ENCODE measurements at places on chromosomes 13 and 19.

DNA sequence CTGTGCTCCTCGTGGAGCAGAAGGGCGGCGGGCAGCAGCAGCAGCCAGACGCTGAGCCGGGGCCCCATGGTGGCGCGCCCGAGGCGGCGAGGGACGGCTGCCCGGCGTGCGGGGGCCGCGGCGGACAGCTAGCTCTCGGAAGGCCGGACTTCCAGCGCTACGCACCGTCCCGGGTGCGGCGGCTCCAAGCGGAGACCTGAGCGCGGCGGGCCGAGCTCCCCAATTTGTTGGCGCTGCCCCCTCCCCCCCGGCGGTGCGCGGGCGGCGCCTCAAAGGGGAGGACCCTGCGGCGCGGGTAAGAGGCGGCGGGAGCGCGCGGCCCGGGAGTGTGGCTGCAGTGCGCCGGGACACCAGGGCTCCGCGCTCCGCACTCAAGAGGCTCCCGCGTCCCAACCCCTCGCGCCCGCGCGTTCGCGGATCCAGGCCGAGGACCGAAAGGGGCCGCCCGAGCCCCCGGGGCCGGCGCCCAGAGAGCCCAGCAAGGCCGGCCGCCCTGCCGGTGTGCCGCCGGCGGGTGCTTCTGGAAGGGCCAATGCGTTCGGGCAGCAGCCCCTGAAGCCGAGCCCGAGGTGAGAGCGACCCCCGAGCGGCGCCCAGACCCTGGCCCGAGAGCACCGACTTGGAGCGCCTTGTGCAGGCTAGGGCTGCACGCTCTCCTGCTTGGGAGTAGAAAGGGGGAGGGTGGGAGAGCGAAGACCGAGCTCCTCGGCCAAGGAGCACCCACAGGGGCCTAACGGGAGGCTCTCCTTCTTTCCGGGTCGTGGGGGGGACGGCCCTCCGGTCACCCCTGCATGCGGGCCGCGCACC is at the start of the genes COL4A1 and COL4A2:
TSS of gene COL4A1 (minus strand) at position 198 of the 807 bp plus-strand sequence. CDS start at position 68, 130 bp downstream.
TSS of gene COL4A2 (plus strand) at position 325 of the 807 bp plus-strand sequence. CDS start 620 bp downstream, outside the sequence.
- DNase-seq, result peak; percentile 61

- DNase-seq, result peak; percentile 78
Observed at GRCh38 chr13:110047496-110047895, 259.5 kb downstream of the COL4A1 start.

- no peak for DNase-seq
Observed at GRCh38 chr13:95540888-95541287, 11.6 kb upstream of the CLDN10 start.

GRCh38 chr13:26186995-26187394 is 35.1 kb downstream of the RNF6 start:
- no peak for DNase-seq

- DNase-seq, result no peak
Observed at GRCh38 chr13:31330236-31330635, 130.5 kb downstream of the B3GLCT start.

DNA sequence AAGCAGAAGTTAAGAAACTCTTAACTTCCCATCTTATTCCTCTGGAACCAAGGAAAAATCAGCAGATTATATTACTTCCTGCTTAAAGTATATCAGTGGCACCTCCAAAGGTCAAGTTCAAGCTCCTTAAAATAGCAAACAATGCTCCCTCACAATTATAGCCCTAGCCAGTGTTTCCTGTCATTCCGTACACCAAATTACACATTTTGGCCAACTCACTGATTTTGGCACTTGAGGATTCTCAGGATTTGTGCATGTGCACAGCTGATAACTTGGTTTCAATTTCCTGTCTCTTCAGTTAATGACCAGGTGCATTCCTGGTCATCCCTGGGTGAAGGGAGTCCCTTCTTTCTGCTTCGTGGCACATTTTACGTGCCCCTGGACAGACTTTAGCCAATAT is 42.0 kb downstream of the TPP2 start:
- DNase-seq, result no peak

DNA sequence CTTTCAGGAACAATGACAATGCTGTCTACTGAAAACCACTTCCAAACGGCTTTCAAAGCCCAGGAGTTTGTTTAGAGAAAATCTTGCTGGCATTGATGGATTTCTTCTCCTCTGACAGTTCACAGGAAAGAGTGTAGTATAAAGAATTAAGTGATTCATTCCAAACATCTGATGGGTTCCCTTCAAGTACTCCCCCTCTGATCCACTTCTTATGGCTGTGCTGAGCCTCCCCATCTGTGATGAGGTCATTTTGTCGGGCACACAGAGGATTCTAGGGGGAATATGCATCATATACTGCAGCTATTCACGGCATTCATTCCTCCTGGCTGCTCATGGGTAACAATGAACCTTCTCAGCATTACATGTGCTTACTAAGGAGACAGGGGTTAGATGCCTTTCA is 107.9 kb downstream of the RGCC start:
- peak; percentile 96 for DNase-seq

GRCh38 chr13:112893570-112894422 is 75.2 kb upstream of the MCF2L start:
- no peak for DNase-seq

- no peak for DNase-seq
Observed at GRCh38 chr19:48461982-48462655, 6.7 kb downstream of the KCNJ14 start.

DNA sequence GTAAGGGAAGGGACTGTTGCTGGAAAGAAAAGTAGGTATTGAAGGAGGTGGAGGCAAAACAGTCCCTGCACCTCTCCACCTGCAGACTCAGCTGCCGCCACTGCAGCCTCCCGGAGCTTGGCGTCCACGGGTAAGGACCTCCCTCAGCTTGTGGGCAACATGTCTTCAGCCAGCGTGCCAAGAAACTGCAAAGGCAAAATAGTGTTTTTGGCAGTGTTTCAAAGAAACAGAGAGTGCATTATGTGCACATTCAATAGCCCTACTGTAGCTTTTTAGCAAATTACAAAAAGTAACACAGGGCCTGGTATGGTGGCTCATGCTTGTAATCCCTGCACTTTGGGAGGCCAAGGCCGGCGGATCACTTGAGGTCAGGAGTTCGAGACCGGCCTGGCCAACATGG is 57.4 kb downstream of the ATP11A start:
- DNase-seq, result no peak

GRCh38 chr19:2768365-2769132 is 14.5 kb downstream of the SGTA start:
- no peak for DNase-seq

Measured in fibroblast of upper back skin (primary cell).